Panc1 (cell line): ENCODE measurements at places on chromosomes 13 and 19.

DNA sequence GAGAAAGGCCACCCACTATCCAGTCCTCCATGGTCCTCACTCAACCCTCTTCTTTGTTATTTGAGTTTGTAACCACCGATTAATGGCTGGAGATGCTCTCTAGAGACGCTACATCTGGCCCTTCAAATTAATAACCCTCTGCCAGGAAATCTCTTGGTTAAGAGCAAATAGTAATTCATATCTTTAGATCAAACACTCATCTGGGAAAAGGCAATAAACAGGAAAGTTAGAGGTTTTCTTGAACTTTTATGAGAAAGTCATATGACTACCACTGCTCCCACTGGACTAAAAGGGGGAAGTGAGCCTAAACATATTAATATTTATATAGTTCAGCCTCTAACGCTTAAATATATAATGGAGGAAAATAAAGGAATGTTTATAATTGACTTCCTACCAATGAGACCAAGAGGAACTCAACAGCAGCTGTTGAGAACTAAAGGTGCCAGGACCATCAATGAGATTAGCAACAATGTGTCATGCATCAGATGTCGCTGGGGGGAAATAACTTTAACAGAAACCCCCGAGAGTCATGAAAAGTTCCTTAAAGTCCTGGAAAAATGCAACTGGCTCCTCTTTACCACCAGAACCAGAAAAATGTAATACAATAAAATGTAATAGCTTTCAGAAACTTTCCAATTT, 2.7 kb downstream of the TBC1D4 start:
- no peak for DNase-seq

- DNase-seq: no peak
These were observed 3.5 kb upstream of the CYP2S1 start for GRCh38 chr19:41189425-41190065.

GRCh38 chr19:38655148-38655824, 7.8 kb downstream of the ACTN4 start:
- DNase-seq: no peak

GRCh38 chr13:70339738-70340137, 231.5 kb upstream of the KLHL1 start:
- peak; percentile 4 for DNase-seq

DNA sequence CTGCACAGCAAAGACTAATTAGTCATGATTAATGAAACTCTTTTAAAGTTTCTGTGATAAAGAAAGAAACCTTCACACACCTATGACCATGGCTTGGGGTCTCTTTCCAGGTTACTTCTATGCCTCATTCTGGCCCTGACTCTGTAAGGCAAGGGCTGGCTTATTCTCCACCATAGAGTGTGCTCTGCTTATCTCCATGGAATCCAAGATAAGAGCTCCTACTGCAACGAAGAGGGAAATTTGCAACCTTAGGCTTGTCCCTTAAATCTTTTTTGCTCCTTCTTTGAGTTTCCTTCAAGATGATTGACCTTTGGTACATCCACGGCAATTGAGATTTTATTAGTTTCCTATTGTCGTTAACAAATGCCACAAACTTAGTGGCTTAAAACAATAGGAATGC, 239.9 kb downstream of the SPRY2 start:
- no peak for DNase-seq
